CD4-positive, CD25-positive, alpha-beta regulatory T cell (primary cell): ENCODE measurements at places on chromosomes 5 and 9. TPM values are rescaled to one million over a fixed set of nuclear protein-coding genes. Genes with fewer than 3 reads are reported as not detected.

GRCh38 chr5:33852319-33852718, 39.5 kb downstream of the ADAMTS12 start:
- H3K27ac ChIP-seq, result no peak overlapping the region
- H3K36me3 ChIP-seq, result no peaks in the 10 kb centered on the region
- peaks cover 8% of the 10 kb centered on the region for H3K4me1 ChIP-seq
- DNase-seq, result no peak

FBN2 gene
- not detected for total RNA-seq

SPATA31C1 gene
- total RNA-seq, result not detected

- no peak overlapping the region for H3K4me3 ChIP-seq
- H3K27ac ChIP-seq, result no peak overlapping the region
- H3K27me3 ChIP-seq, result no peaks in the 10 kb centered on the region
- H3K4me1 ChIP-seq, result peaks cover 7% of the 10 kb centered on the region
Observed at GRCh38 chr5:137891849-137892248, 2.6 kb downstream of the PKD2L2 start.

SV2C gene
- 0.12 TPM for total RNA-seq

DNA sequence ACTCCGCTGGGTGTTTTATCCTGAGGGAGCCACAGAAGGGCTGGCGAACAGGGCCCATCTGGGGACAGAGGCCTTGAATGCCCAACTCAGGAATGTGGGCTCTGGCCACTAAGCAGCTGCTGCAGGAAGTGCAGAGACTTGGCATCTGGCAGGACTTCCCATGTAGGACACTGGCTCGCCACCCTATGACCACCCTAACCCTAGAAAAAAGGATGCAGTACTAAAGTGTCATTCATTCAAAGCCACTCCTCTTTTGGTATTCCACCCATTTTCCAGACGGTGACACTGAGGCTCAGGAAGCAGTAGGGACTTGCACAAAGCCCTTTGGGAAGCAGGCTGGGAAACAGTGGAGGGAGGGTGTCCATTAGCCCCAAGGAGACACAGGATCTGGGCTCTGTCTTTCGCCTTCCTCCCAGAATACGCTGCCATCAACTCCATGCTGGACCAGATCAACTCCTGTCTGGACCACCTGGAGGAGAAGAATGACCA, 3.0 kb downstream of the BBLN start:
- peaks cover 28% of the 10 kb centered on the region for H3K36me3 ChIP-seq
- H3K27me3 ChIP-seq, result no peaks in the 10 kb centered on the region
- DNase-seq, result no peak
- no peak overlapping the region for H3K4me3 ChIP-seq
- H3K4me1 ChIP-seq, result peaks cover 19% of the 10 kb centered on the region
- H3K27ac ChIP-seq, result no peak overlapping the region

- DNase-seq, result peak; percentile 23
- no peak overlapping the region for H3K27ac ChIP-seq
- H3K4me3 ChIP-seq, result no peak overlapping the region
- no peaks in the 10 kb centered on the region for H3K4me1 ChIP-seq
- no peaks in the 10 kb centered on the region for H3K36me3 ChIP-seq
- H3K27me3 ChIP-seq, result no peaks in the 10 kb centered on the region
Observed at GRCh38 chr9:135602789-135603481, 36.4 kb downstream of the GLT6D1 start.

DNA sequence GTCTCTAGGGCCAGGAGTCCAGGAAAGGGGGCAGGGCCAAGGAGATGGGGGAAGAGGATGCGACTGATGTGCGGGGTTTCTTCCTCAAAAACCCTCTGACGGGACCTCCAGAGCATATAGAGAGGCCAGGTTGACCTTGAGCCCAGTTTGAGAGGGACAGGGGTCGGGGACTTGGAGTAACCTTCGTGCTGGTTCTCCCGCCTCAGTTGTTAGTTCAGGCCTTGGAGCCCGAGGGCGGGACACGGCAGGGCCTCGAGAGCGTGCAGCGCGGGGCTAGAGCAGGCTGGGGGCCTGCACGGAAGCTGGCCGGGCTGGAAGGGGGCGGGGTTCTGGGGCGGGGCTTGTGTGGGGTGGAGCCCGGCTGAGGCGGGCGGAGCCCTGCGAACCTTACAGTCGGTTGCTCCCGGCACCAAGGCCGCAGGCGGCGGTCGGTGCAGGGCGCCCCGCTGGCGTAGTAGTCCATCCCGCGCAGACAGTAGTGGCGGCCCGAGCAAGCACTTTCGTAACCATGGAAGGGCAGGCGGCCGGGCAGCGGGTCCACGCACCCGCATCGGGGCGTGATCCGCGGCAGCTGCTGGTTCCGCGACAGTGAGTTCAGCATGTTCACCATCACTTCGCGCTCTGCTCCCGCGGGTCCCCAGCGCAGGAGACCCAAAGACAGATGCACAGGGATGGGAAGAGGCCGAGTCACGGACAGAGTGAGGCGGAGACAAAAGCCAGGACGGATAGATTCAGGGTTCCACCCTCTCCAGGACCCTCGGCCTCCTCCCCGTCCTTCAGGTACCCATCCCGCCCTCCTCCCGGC, 4.0 kb upstream of the MYORG start:
- no peaks in the 10 kb centered on the region for H3K36me3 ChIP-seq
- H3K4me1 ChIP-seq, result peaks cover 42% of the 10 kb centered on the region
- peak overlapping the region; percentile 55 for H3K27ac ChIP-seq

GPRIN1 gene
- total RNA-seq, result 1.9 TPM

DNA sequence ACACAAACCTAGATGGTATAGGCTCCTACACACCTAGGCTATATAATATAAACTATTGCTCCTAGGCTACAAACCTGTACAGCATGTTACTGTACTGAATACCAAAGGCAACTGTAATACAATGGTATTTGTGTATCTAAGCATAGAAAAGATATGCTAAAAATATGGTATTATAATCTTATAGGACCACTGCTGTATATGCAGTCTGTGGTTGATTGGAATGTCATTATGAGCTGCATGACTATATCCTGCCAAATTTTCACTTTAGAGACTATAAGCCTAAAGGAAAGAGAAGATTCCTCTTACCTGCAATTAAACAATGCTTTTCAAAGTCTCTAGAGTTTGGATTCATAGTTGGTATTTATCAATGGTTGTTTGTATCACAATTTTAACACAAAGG, 24.7 kb upstream of the ACOT12 start:
- H3K4me1 ChIP-seq, result no peaks in the 10 kb centered on the region
- no peak overlapping the region for H3K27ac ChIP-seq
- H3K27me3 ChIP-seq, result no peaks in the 10 kb centered on the region
- no peak overlapping the region for H3K4me3 ChIP-seq

- H3K27ac ChIP-seq, result no peak overlapping the region
- H3K4me3 ChIP-seq, result no peak overlapping the region
- H3K4me1 ChIP-seq, result no peaks in the 10 kb centered on the region
- no peaks in the 10 kb centered on the region for H3K27me3 ChIP-seq
- no peak for DNase-seq
Observed at GRCh38 chr9:87516222-87516925, 18.7 kb downstream of the DAPK1 start.
